ENCODE measurements at places on chromosomes 2 and 18.

DNA sequence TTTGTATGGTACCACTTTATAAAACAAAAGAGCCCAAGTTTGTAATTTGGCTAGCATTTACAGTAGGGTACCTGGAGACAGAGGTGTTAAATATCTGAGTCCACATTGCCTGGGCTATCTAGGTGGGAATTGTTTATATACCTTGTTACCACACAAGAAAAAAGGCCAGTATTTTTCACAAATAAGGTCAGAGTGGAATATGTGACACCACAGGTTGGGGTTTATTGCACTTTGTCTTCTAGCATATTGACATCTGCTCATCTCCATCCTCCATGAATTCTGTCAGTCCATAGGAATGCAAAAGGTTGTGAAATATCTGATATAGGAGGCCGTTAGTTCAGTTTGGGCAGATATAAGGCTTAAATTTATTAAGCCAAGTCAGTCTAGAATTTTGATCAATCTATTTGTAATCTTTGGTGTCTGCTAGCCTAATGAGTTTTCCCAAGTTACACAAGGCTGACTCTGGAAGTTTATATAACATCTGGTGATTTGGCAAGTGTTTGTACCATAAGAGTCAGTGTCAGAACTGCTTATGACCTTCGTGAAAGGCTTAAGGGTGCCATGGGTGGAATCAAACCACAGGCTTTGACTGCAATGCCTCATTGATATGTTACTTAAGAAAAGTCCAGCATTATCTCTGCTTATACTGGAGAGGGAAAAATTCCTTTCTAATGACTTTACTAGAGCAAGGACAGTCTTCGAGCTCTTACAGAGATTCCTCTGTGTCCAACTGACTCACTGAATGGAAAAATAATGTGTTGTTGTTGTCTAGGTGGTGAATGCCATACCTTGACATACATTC, 11.3 kb upstream of the DPP4 start:
- no peak for DNase-seq

- DNase-seq = no peak
Observed at GRCh38 chr2:99079226-99079625, 62.3 kb upstream of the C2orf15 start.

- no peak for DNase-seq
Observed at GRCh38 chr2:102065675-102066252, 74.0 kb downstream of the IL1R2 start.

GRCh38 chr2:233350708-233351107, 3.6 kb upstream of the DGKD start:
- no peak for DNase-seq

- no peak for DNase-seq
Observed at GRCh38 chr2:41647468-41648050, 400.3 kb upstream of the PKDCC start.

DNA sequence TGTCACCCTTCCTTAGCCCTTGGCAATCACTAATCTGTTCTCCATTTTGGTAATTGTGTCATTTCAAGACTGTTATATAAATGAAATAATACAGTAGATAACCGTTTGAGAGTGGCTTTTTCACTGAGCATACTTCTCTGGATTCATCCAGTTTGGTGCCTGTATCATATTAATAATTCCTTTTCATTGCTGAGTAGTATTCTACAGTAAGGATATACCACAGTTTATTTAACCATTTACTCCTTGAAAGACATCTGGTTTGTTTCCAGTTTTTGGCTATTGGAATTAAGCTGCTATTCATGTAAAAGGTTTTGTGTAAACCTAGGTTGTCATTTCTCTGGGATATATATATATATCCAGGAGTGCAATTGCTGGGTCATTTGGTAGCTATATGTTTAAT, 44.6 kb upstream of the TGFA start:
- DNase-seq = no peak

DNA sequence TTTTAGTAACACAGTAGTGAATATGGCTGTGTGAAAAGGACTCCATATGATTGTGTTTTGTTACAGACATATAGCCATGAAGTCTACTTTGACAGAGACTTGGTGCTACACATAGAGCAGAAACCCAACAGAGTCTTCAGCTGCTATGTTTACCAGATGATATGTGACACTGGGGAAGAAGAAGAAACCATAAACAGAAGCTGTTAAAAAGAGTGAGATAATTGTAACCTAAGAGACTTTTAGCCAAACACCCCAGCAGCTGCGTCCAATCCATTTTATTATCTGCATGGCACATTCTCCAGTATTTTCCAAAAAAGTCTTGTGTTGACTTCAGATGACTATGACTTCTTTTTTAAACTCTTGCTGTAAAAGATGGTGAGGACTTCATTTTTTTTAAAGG, 41.4 kb upstream of the CYBRD1 start:
- no peak for DNase-seq

- no peak for DNase-seq
Observed at GRCh38 chr2:120005834-120006521, 6.9 kb upstream of the EPB41L5 start.

Measured in T-cell (primary cell).